ENCODE measurements at places on chromosomes 12 and 14.

DNA sequence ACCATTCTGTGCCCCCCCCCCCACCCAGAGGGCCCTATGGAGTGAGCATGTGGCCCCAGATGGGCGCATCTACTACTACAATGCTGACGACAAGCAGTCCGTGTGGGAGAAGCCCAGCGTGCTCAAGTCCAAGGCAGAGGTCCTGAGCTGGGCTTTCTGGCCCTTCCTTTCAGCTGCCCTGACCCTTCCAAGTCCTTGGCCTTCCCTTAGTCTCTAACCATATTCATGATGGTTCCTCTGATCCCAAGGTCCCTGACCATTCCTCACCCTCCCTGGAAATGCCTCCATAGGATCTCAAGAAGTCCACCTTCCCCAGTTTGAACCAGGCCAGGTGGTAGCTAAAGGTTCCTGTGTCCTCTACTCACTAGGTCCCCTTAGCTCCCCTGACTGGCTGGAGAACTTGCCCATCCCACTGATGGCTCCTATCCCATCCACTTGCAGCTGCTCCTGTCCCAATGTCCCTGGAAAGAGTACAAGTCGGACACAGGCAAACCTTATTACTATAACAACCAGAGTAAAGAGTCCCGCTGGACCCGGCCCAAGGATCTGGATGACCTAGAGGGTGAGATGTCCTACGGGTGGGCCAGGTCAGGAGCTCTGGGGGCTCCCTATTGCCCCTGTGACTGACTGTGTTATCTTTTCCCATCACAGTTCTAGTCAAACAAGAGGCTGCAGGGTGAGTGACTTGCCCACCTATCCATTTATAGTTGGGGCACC lies 9.8 kb downstream of the PRPF40B start:
- DNase-seq = no peak

- DNase-seq = no peak
Observed at GRCh38 chr14:102058146-102058545, 28.7 kb downstream of the HSP90AA1 start.

GRCh38 chr12:119807380-119807779 lies 69.7 kb downstream of the CIT start:
- no peak for DNase-seq

- DNase-seq = no peak
Observed at GRCh38 chr12:51359851-51360250, 13.4 kb upstream of the CELA1 start.

- no peak for DNase-seq
Observed at GRCh38 chr14:92259613-92260357, 63.2 kb upstream of the SLC24A4 start.

- no peak for DNase-seq
Observed at GRCh38 chr14:21509432-21510143, 1.6 kb downstream of the METTL3 start.

DNA sequence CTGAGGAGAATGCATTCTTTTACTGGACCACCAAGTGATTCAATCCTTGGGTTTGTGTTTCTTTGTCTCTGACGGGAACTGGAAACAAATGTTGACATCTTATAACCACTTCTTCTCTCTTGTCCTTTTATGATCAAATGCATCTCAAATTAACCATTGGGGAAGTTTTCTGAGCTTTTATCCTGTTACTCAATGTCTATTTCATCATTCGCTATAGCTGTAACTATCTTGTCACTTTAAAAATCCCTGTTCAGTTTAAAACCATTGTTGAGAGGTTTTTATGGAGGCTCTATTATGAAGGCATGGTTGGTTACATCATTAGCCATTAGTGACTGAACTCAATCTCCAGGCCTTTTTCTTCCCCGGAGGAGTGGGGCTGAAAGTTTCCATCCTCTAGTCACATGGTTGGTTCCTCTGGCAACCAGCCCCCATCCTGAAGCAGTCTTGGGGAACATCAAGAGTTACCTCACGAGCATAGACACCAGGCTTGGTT lies 2.7 kb upstream of the CLEC6A start:
- DNase-seq = no peak

DNA sequence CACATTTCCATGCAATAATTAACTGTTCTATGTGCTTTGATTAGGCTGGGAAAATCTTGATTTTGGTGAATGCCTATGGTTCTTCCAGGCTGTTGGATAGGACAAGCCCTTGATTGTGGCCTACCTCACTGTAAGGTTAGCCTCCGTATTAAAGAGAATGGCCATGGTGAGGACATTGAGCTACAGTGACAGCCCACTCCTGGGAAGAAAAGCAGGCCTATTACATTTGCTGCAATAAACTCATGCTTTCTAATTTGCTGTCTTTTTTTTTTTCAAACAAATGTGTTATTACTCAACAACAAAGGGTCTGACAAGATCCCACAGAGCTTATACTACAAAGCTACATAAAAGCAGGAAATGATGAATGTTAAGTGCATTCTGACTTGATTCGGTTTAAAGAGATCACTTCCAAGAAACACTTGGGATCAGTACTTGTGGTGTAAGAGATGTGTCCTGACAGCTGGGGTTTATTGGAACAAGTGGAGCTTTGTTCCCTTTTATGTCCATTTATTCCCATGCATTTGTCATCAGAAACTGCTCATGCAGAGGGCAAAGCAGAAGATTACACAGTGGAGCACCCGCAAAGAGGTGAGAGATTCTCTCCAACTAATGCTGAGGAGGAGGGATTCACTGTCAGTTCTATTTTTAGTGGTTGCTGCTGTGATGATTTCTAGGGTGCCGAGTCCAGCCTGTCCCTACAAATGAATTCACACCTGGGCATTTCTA lies 29.1 kb upstream of the KCNK10 start:
- no peak for DNase-seq

DNA sequence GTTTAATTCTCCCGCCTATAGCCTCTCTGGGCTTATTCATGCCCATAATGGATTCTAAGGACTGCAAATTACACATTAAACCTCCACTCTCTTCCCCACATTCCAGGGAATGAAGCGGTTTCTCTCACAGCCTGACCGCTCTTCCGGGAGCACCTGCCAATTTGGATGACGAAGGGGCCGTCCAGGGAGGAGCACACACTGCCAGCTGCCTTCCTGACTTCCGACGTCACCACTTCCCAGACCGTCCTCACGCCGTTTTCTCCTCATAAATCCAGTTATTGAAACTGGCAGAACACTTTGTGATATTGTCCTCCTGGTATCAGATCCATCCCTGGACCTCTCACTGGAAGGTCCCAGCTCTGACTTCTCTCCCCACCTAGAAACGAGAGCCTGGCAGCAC lies 87.6 kb downstream of the GCH1 start:
- DNase-seq = no peak

GRCh38 chr14:81402123-81402495 lies 2.0 kb upstream of the STON2 start:
- DNase-seq = no peak

DNA sequence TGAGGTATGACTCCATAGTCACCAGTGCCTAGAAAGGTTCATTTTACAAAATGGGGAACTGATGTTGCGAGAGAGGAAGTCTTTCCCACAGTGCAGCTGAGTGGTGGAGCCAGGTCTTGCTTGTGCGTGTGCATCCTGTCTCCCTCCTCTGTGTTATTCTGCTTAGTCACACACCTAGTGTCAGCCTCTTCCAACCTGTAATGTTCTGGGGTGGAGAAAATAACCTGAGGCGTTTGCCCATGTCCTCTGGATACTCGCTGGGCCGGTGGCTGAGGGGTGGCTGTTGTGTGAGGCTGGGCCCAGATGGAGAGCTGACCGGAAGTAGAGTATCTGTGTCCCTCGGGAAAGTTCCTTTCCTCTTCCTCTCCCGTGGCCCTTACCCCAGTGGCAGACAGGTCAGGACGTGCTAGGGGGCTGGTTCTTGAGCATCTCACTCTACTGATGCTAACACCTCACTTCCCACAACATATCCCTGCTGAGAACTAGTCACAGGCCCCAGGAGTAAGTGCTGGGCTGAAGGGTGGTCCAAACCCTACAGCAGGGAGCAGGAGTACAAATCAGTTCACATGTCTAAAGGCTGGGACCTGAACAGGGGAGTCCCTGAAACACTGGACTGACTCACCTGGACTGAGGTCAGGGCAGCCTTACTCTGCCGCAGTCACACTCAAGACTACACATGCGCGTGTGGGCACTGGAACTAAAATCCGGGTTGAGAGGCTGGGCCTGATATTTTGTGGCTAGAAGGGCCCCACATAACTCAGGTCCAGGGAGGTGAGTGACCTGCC lies 7.0 kb downstream of the MLF2 start:
- no peak for DNase-seq

DNA sequence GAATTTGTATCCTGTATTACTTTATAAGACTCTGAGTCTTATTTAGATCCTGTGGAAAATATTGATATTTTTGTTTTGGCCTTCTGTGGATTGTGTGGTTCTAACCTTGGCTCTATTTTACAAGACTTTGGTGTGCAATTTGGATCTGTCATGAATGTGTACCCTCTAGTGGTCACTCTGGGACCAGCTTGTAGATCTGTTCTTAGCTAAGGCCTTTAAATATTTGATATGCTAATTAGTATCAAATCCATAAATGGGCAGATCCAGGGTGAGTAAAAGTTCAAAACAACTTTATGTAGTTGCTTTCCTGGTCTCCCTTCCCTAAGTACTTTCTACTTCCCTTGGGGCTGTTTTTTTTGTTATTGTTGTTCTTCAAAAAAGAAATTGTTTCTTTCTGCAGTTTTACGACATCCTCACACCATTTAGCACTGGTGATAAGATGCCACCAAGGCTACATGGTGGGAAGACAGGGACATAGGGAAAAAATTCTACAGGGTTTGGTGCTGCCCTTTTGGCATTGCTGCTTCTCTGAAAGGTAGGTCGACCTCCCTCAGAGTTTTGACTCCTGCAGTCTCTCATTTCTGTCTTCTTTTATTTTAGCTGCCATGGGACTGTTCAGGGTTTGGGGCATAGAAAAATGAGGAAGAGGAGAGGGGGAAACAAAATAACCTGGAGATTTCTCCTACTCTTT lies 238.5 kb downstream of the GPHN start:
- no peak for DNase-seq

DNA sequence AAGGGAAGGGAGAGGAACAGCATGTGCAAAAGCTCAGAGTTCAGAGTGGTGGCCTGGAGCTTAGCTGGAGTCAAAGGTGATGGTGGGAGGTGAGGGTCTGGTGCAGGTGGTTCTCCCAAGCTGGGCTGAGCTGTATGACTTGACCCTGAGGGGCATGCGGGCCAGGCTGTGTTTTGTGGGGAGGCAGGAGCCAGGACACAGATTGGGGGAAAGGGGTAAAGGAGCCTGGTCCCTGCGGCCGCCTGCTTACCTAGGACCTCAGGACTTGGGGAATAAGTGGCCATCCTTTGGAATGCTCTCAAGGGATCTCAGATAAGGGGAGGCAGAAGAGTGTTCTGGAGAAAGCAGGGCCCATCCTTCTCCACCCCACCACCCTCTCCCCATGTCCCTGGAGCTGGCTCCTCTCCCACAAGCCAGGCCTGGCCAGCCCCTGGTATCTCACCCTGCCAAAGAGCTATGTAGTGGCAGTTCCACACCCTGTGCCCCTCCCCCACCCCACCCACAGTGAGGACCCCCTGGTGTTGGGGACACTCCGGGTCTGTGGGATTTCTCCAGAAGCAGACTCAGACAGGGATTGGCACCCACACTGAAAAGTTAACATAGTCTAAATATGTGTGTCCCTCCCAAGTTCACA lies 19.9 kb upstream of the CEP170B start:
- no peak for DNase-seq

DNA sequence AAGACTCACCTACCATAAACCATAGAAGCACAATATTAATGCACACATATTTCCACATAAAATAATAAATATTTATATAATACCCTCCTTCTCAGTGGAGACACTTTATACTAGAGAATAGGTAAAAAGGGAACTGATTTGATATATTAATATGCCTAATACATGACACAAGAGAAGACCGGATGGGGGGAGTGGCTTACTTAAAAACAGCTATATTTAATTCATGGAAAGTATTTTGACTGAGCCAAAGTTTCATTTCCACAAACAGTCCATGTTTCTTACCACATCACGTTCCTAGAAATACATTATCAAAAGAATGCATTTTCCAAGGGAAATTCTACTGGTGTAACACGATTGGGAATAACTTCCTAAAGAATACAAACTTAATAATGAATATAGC lies 63.4 kb downstream of the ITPR2 start:
- no peak for DNase-seq

DNA sequence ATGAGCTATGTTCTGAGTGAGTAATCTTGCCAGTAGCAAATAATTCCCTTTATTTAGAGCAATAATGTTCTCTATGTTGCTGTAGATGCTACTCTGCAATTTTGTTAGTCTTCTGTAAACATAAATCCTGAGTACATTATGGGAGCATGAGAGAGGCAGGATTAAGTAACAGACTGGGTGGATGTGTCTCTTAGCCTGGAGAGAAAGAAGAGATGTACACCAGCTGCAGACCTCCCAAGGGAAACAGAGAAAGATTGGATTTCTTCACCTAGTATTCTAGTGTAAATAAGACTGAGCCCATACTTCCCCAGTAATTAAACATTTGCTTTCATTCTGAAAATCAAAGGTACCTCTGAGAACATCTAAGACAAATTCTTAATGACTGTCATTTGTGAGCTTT lies 564.0 kb downstream of the TRHDE start:
- DNase-seq = no peak

DNA sequence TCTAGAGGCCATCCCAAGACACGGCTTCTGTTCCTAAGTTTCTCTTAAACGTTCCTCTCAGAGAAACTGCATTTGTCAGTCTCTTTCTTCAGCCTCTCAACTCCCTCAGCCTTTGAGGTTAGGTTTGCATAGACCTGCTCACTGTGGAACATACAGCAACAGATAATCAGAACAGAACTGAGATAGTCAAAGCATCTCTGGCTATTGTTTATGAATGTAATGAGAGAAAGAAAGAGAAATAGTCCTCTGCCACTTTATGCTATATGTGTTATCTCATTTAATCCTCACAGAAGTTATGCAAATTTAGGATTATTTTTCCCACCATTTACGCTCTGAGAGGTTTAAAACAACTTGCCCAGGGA lies 190.6 kb downstream of the PHLDA1 start:
- no peak for DNase-seq

GRCh38 chr12:82818271-82819035 lies 131.7 kb downstream of the TMTC2 start:
- no peak for DNase-seq

- DNase-seq = no peak
Observed at GRCh38 chr14:67999705-68000384, 180.3 kb downstream of the RAD51B start.

Data from T-helper 1 cell (primary cell).